Esophagus muscularis mucosa (tissue), 4 donors: ENCODE measurements at places on chromosomes 12 and 14. TPM values are rescaled to one million over a fixed set of nuclear protein-coding genes. Genes with fewer than 3 reads are reported as not detected.

SAMD15 gene
- 0.52 TPM for total RNA-seq

OR4E2 gene
- not detected for total RNA-seq

GDF3 gene
- total RNA-seq: not detected

RAB21 gene
- 36.9 TPM for total RNA-seq

NCAPD2 gene
- 23.7 TPM for total RNA-seq

SMCO2 gene
- not detected for total RNA-seq

SLC25A47 gene
- total RNA-seq: not detected

MIP gene
- total RNA-seq: not detected

DTX1 gene
- 3.7 TPM for total RNA-seq

TEAD4 gene
- 22.4 TPM for total RNA-seq

SLCO1A2 gene
- not detected for total RNA-seq

RBP5 gene
- 1.2 TPM for total RNA-seq

DPPA3 gene
- total RNA-seq: not detected

ARL1 gene
- 57.7 TPM for total RNA-seq

KCNH3 gene
- total RNA-seq: 0.34 TPM

C12orf54 gene
- total RNA-seq: not detected

GPR132 gene
- 1.7 TPM for total RNA-seq

TESPA1 gene
- 1.1 TPM for total RNA-seq

SDR9C7 gene
- not detected for total RNA-seq

RNF212B gene
- total RNA-seq: not detected

CLEC2A gene
- total RNA-seq: not detected

TTC9 gene
- 2.2 TPM for total RNA-seq

SLC22A17 gene
- total RNA-seq: 28.4 TPM

LRRC10 gene
- not detected for total RNA-seq

CLMN gene
- total RNA-seq: 7.1 TPM
